A673 (cell line): ENCODE measurements at places on chromosomes 2 and 18. TPM values are rescaled to one million over a fixed set of nuclear protein-coding genes. Genes with fewer than 3 reads are reported as not detected.

- no peak for DNase-seq
Observed at GRCh38 chr2:197604117-197604860, 71.1 kb downstream of the RFTN2 start.

DNA sequence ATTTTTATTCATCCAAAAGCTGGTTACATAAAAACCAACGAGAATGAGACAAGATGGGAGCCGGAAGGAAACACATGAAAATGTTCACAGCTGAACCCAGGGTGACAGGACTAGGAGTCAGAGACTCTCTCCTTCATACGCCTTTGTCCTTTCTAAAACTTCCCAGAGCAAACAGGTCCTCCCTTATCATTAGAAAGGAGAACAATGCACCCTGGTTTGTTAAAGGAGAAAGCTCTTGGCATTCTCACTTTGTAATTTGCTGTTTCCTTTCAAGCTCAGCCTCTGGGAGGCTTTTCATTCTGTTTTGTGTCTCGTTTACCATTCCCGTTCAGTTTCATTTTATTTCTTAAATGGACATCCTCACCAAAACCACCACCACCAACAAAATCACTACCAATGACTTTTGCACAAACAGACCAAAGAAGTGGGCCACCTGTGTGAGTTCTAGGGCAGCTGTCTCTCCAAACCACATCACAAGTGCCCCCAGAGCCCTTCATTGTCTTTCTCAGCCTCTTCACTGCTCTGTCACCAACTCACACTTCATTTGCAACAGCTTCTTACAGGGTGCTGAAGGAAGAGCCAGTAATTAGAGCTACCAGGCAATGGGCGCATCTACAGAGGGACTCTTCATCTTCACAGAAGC, 105.3 kb downstream of the HDAC4 start:
- no peak for DNase-seq

GRCh38 chr2:204824751-204825453, 279.6 kb downstream of the PARD3B start:
- peak; percentile 93 for DNase-seq

GRCh38 chr18:8942909-8943545, 159.5 kb upstream of the NDUFV2 start:
- DNase-seq, result no peak

DNA sequence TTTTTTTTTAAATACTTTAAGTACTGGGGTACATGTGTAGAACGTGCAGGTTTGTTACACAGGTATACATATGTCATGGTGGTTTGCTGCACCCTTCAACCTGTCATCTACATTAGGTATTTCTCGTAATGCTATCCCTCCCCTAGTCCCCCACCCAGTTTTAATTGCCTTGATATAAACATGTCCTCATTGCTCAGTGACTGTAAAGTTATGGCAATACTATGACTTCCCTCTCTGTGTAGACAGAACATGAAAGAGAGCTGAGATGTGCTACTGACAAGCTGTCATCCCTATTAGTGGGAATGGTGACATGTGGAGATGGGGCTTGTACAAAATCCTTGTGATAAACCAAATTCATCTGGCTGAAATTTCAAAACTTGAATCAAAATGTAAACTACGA, 449.7 kb upstream of the TRIB2 start:
- DNase-seq, result no peak

DNA sequence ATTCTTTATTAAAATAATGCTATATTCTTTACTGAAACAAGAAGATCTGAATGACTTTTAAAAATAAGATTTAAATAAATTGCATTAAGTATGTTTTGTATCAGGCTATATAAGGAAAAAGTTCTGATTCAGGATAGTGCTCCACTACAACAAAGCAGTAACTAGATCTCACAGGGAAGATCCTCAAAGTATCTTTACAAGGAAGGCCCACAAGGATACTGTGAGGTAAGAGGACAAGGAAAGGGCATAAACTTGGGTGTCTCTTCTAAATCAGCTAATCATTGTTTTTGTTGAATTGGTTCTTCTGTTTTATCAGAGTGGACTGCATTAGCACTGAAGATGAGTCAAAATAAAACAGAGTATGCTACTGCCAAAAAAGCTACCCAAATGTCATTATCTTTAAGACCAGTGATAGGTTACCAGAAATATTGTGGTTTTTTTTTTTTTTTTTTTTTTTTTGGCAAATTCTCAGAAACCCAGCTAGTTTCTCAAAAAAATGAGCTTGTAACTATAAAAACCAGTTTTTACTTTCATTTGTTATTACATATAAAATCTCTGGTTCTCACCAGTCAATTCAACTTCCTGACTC, 160.9 kb downstream of the BAZ2B start:
- DNase-seq, result no peak

GRCh38 chr2:138023298-138023697, 59.0 kb downstream of the HNMT start:
- peak; percentile 16 for DNase-seq

DNA sequence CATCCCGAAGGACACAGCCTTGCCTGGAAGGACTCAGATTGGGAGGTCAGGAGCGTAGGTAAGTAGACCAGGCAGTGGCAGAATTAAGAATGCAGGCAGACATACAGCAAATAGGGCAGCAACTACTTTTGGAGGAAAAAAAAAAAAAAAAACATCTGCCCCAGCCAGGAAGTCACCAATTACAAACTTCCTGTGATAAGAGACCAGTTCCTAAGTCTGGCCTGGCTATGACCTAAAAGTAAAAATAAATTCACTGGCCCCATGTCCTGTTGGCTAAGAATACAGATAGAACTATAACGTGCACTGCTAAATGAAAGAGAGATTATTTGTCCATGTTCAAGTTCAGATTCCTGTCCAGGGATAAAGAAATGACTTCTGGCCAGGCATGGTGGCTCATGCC, 45.2 kb upstream of the NOSTRIN start:
- DNase-seq, result peak; percentile 27

GRCh38 chr2:133241224-133241571, 327.1 kb downstream of the NCKAP5 start:
- no peak for DNase-seq

- DNase-seq, result no peak
Observed at GRCh38 chr2:31334311-31335026, 80.1 kb downstream of the XDH start.

GRCh38 chr2:190355968-190356644, 12.7 kb downstream of the INPP1 start:
- no peak for DNase-seq

GRCh38 chr2:173982182-173982714, 17.1 kb upstream of the SP3 start:
- no peak for DNase-seq

DNA sequence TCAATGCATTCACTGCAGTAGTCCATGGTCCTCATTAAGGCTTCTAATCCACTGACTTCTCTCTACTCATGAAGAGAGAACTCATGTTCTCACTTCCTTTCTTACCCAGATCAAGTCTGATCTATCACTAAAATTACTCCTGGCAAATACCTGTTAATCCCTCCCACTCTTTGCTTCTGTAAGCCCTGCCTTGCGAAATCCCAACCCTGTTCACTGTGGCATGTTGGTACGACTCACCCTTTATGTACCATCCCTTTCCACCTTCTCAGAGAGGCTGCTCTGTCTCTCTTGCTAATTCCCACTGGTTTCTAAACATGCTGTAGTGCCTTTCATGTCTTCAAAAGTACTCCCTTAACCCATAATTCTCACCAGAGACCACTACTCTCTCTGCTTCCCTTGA, 272.2 kb upstream of the ACVR2A start:
- no peak for DNase-seq

- no peak for DNase-seq
Observed at GRCh38 chr18:26637324-26637723, 89.0 kb upstream of the KCTD1 start.

- DNase-seq, result no peak
Observed at GRCh38 chr18:61475931-61476330, 142.7 kb downstream of the CDH20 start.

DNA sequence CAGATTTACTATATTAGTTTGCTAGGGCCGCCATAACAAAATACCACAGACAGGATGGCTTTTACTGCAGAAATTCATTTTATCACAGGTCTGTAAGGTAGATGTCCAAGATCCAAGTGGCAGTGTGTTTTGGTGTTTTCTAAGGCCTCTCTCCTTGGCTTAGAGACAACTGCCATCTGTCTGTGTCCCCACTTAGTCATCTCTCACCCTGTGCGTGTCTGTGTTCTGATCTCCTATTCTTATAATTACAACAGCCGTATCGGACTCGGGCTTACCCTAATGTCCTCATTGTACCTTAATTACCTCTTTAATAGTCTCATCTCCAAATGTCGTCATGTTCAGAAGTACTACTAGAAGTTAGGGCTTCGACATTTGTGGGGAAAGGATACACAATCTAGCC, 362.3 kb upstream of the CDH19 start:
- no peak for DNase-seq

GRCh38 chr2:148165975-148166374, 145.1 kb downstream of the MBD5 start:
- DNase-seq, result no peak

DNA sequence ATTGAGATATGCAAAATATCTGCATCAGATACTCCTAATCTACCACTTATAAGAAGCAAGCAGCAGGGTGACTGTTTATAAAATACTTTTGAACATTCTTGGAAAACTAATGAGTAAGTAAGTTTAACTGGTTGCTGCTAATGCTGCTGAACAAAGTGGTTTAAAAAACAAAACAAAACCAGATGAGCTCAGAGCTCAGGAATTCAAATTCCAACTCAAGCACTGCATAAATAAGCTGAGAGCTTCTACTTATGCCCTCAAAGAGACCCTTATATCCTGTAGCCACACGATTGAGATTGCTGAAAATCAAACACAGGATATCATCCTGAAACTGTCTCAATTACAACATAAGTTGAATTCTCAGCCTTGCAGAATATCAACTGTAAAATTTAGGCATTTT, 62.3 kb upstream of the NYAP2 start:
- DNase-seq, result peak; percentile 49

DNA sequence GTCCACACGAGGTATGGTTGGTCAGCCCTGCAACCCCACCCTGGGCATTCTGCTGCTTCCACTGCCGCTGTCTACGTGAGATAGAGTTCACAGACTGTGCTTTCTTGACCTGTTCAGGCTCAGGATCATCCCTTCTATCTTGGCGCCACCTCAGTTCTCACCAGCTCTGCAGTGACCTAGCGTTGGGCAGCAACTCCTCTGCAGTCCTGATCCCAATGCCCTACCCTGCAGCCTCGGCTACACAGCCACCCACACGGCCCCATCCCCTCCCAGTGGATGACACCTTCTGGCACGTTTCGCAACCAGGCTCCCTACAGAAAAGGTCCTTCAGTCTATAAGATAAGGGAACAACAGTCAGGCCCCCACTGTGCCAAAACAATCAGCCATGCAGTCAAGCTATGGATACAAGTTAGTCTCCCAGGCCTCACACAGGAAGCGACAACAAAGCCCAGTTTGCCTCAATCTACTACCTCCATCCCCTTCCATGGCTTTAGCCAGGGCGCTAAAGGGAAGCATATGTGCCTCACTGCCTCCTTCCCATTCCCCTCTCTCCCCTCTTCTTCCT, 317.9 kb upstream of the PKDCC start:
- DNase-seq, result no peak

DNA sequence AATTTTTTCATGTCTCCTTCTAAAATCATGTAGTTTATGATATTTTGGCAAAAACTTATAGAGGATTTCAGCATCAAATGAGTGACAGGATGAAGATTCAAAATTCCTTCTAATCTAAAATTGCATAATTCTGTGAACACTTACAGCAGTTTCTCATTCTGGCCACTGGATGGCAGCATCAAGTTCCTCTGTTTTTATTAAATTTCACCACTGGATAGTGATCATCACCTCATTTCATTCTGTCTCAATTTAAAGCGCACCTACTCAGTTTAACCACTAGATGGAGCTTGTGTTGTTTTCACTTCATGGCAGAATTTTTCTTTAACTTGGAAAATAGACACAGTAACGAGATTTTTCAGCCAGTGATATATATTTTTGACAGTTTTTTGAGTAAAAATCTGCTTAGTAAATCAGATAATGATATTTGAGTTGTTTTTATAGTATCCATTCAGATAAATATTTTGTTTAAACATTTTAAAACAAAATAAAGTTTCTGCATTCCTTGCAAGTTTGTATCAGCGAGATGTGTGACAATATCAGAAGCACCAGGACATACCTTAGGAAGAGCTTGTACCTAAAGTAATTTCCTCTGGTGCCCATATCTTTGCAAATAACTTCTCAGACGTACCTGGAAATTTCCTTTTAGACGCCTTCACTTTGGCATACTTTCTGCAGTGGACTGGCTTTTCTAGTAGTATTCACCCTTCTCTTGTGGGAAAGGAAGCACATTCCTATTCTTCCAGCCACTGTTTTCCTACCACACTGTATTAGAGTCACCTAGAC, 94.7 kb upstream of the ARHGAP15 start:
- DNase-seq, result peak; percentile 89

SERPINB13 gene
- 0.49 and 0.50 TPM in 2 replicates for total RNA-seq

PTPRN gene
- 0.30 TPM in 1 of 2 replicates, not detected in the other for total RNA-seq

CYTIP gene
- total RNA-seq, result not detected in 2 replicates

ITGA6 gene
- 7.7 and 10.7 TPM in 2 replicates for total RNA-seq

CDH2 gene
- total RNA-seq, result 15.0 and 30.2 TPM in 2 replicates
